ENCODE measurements at places on chromosomes 7 and 10.
A peak's percentile ranks its signal among the peaks of the same experiment; 100 is the strongest.

DNA sequence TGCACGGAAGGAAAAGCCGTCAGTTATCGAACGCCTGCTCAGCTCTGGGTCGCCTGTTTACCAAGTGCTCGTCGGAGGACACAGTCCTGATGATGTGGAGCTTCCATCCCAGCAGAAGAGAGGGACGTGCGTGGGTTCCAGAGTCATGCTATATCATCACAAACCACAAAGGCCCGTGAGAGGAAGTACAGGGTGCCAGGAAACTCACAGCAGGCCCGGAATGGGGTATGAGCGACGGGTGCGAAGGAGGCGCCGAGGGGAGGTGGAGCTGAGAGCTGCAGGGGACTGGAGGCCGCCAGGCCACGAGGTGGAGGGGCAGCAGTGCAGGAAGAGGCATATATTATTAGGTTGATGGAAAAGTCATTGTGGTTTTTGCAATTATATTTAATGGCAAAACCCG, 102.5 kb downstream of the ACTR3B start:
- no peak for DNase-seq

DNA sequence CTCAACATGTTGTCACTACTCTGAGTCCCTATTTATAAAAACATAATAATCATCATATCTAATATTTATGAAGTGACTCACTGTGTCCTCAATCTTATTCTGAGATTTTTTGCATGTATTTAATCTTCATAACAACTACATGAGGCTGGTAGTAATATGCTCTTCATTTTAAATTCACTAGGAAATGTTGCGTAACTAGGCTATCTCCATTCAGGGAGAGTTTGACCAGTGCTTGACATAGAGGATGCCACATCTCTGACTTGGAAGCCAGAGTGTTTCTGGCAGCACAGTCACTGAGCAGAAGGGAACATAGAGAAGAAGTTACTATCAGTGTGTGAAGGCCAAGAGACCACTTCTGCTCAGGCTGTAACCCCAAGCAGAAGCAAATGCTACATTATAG, 88.9 kb downstream of the FAM13C start:
- peak; percentile 60 for DNase-seq

DNA sequence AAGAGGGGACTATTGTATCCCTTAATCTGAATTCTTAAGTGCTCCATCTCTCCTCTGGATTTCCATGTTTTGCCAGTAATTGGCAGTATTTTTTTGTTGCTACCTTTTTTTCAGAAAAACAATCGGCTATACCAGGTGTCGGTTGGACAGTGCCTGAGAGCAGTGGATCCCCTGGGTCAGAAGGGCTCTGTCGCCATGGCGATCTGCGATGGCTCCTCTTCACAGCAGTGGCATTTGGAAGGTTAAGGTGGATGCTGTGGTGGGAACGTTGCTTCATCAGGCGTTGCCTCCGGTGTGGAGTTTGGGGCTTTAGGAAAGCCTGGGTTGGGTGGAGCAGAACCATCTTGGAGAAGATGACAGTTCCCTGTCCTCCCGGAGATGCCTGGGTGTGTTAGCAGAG, 96.0 kb downstream of the GALNT11 start:
- no peak for DNase-seq

GRCh38 chr7:87816389-87816788, 59.8 kb downstream of the SLC25A40 start:
- no peak for DNase-seq

DNA sequence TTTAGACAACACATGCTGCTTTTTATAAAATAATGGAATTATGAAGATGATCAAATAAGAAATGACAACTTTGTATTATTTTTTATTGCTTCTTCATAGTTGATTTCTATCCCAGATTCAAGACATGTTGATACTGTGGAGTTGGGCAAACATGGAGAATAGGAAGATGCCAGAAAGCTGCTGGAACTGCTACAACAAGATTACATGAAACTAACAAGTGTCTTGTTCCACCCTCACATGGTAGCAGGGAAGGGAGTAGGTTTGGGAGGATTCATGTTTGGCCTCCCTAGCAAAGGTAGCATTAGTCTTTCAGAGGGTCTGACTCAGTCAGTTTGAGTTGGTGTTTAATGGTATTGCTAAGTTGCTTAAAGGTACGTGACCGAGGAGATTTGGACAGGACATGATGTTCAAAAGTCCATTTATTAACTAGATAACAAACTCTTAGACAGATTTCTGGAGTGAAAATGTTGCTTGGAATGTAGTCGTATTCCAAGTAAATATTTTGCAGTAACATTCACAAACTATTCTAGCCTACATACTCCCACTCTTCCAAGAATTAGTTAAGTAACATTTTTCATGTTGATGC, 33.1 kb downstream of the PRR15 start:
- peak; percentile 50 for DNase-seq

- DNase-seq = no peak
These were observed 630.1 kb downstream of the PARD3 start for GRCh38 chr10:34184939-34185386.

DNA sequence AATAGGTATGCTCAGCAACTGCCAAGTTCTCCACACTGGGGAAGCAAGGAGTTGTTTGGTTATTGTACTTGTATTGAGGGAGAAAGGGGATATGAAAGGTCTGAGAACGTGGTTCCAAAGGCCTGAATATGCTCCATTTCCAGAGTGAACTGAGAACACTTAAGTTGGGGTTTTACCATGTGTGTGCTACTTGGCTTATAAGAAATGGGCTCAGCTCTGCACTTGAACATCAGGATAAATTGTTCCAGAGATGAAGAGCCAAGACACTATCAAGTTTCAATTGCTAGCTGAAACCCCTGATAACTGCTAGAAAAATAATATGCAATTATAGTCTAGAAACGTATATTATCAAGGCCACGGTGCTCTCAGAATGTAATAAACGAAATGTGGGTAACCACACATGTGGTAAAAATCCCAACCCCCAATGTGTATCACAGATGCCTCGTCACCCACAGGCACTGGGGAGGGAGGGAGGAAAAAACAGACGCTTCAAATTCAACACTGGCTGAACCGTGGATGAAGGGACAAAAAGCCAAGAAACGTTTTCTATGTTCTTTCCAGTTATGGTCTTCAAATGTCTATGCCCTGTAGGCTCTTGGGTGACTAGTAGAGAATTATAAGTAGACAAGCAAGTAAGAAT, 16.3 kb downstream of the ELMO1 start:
- DNase-seq = no peak

DNA sequence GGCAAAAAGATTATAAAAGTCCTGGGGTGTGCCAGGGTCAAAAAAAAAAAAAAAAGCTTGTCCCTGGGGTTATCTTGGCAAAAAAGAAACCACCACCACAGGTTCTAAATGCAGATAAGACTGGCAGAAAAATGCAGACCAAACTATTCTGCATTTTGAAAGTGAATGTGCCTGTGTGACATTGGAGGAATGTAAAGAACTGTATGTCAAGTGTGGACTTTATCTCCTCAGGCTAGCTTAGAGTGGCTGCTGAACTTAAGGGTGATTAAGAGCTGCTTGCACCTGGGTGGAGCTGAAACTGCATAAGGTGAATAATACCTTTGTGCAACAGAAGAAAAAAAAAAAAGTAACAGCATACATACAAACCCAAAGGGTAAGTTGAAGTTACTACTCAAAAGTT, 1.3 kb upstream of the NAPEPLD start:
- DNase-seq = no peak

DNA sequence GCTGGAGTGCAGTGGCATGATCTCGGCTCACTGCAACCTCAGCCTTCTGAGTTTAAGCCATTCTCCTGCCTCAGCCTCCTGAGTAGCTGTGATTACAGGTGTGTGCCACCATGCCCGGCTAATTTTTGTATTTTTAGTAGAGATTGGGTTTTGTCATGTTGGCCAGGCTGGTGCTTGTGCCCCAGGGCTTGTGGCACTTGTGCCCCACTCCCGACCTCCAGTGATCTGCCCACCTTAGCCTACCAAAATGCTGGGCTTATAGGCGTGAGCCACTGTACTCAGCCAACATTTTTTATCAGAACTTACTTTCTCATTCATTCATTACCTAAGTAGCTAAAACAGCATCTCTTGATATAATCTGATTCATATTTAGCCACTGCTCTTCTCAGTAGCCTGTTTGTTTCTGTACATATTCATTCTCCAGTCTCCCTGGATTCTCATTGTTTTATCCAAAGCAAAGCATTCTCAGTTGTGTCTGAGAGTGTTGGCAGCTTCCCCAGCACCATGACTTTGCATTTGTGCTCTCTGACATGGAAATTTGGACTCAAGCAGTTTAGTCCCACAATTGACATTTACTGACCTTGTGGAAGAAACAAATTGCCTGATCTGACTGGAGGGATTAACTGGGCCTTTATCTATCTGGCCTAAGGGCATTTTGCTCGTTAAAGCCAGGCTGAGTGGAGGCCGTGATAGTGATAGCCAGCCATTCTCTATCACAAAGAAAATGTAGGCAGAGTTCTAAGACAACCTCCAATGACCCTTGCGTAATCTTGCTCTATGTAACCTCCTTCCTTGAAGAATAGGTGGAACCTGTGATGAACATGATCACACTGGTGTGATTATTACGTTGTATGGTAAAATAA, 44.9 kb downstream of the AKR1B15 start:
- peak; percentile 95 for DNase-seq

- DNase-seq = peak; percentile 77
These were observed 209.7 kb upstream of the TMEM196 start for GRCh38 chr7:19982841-19983835.

GRCh38 chr7:37208528-37208927, 240.1 kb downstream of the ELMO1 start:
- DNase-seq = peak; percentile 99

DNA sequence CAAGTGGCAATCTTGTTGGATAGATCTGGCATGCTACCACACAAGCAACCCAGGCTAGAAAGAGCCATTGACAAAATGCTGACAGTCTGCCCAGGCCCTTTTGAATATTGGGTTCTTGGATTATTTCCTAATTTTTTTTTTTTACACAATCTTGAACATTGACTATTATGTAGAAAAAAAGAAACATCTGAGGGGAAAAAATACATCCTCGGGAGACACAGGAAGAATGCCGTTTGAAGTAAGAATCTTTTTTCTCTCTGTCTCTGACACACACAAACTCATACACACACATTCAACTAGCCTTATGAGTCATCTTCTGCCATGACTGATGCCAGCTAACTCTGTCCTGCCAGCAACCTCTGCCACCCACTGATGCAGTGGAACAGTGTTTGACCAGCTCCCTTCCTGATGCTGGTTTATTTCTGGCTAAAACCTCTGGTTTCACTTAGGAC, 47.2 kb downstream of the SORBS1 start:
- peak; percentile 27 for DNase-seq

- no peak for DNase-seq
These were observed 9.0 kb downstream of the EMX2 start for GRCh38 chr10:117551330-117552155.

DNA sequence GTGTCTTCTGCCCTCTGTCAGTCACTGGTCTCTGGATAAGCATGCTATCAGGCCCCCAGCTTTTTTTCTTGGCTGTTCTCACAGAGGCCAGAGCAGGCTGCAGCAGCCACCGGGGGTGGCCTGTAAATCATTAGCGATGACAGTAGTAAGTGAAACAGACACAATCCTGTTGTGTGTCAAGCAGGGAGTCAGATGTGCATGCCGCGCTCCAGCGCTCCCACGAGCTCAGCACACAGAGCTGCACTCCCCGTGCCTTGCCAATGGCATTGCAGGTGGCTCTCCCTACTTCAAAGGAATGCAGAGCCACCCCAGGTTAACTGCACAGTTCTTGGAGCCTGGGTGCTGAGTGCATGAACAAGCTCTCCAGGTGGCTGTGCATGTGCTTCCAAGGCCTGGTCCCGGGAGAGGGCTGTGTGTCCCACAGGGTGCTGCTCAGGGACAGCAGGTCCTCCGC, 226.1 kb downstream of the GLRX3 start:
- DNase-seq = no peak

GRCh38 chr7:14936554-14936953, 34.0 kb upstream of the DGKB start:
- DNase-seq = peak; percentile 30

- no peak for DNase-seq
These were observed 19.4 kb upstream of the TM9SF3 start for GRCh38 chr10:96606216-96606615.

GRCh38 chr7:37738321-37738720, 54.8 kb downstream of the GPR141 start:
- DNase-seq = no peak

GRCh38 chr7:16034353-16034752, 347.9 kb upstream of the MEOX2 start:
- DNase-seq = peak; percentile 15

DNA sequence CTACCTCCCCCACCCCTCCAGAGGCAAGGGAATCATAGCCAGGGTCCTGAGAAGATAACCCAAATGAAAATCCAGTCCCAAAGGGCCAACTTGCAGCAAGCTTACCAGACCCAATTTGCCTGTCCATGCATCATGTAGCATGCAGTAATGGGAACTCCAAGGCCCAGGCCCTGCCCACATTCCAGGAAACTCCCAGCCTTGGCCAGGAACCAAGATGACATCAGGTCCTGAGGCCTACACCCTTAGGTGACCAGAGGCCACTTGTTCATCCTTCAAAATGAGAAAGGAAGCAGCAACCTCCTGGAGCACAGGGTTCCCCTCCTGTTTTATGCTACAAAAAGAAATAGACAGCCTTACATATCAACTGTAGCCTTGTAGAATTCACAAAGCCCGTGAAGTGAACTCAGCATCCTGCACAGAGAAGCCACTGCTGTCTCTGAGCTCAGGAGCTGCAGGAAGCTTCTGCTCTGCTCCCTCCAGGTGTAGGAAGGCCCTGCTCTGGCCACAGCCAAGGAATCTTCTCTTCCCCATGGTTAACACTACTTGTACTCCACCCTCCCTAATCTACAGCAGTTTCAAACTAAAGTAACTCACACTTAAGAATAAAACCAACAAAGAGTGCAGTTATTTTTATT, 30.3 kb upstream of the GRB10 start:
- peak; percentile 83 for DNase-seq

GRCh38 chr10:109861081-109861480, 62.2 kb downstream of the XPNPEP1 start:
- DNase-seq = no peak
